ENCODE measurements at places on chromosomes 2 and 18.
A peak's percentile ranks its signal among the peaks of the same experiment; 100 is the strongest.

GRCh38 chr2:167784084-167784425, 463.3 kb downstream of the STK39 start:
- no peak for DNase-seq

GRCh38 chr2:219512524-219513216, 1.6 kb upstream of the ASIC4 start:
- DNase-seq = no peak

DNA sequence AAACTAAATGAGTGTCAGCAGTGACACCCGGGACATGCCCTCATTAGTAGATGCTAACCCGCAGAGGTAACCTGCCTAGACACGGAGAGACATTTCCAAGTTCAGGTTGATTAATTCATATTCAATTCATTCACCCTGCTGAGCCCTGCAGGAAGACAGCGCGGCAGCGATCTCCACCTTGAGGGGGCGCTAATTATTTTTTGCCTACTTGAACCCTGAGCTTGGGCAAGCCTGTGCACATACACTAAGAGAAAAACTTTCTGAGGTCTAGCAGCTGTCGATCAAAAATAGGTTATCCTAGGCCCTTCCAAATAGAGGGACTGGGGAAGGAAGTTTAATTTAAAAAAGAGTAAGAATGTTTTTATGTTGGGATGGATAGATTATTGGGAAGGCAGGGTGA, 1.3 kb upstream of the LYPD6 start:
- no peak for DNase-seq

DNA sequence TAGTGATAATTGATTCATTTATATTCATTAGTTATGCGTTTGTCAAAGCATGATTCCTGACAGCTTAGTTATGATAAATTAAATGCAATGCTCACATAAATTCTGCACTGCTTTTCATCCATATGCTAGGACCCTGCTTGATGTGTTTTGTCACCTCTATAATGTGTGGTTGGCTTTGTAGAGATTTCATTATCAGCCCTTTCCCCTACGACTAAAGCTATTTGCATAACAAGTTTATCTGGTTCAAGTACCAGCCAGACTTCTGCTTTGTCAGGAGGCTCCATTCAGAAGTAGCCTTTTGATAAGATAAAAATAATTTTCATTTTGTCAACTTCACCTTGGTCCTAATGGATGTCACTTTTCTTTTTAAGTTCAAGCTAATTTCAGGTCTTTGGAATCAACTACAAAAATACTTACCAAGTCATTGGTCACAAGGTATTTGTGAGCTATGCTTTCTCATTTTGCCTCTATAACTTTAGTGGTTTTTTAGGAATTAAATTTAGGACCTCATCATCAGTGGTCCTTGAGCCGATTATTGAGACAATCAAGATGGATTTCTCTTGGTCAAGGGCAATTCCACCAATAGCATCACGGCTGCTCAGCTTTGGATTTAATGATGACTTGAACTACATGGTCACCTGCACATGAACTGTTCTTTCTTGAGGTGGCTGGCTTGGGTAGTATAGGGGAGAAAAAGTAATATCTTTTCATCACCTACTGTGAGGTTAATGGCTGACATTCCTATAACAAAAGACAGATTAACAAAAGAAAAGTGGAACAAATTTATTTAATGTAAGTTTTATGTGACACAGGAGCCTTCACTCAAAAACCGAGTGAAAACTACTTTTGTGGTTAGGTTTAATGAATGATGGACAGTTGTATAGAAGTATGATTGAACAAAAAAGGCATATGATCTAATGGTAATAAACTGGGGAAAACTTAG, 162.1 kb downstream of the MYO3B start:
- no peak for DNase-seq

- DNase-seq = no peak
These were observed 634 bp upstream of the DIS3L2 start for GRCh38 chr2:231960810-231961348.

DNA sequence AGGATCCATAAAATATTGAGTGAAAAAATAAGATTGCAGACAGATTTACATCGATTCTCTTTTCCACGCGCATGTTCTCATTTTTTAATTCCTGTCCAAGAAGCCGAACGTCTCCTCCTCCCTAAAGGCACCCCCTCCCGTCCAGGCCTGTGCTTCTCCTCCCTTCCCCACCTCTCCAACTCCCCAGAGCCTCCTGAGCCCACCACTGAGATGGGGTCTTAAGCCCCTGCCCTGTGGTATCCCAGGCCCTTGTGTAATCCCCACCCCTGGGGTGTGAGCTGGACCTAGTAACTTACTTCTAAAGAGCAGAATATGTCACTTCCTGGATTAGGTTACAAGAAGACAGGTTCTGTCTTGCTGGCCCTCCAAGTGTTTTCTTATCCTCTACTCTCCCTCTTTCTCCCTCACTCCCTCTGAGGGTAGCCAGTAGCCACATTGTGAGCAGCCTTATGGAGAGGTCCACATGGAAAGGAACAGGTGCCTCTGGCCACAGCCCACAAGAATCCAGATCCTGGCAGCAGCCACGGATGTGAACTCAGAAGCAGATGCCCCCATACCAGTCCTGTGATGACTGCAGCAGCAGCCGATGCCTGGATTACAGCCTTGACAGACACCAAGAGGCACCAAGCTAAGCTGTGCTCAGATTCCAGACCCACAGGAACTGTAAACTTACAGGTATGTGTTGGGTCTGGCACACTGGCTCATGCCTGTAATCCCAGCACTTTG, 39.6 kb upstream of the OTOS start:
- DNase-seq = no peak

GRCh38 chr2:1744151-1744445, 217 bp downstream of the PXDN start:
- DNase-seq = peak; percentile 40

GRCh38 chr2:85185431-85185940, 52.3 kb downstream of the TCF7L1 start:
- DNase-seq = no peak
